ENCODE measurements at places on chromosomes 5 and 9.
A peak's percentile ranks its signal among the peaks of the same experiment; 100 is the strongest.

DNA sequence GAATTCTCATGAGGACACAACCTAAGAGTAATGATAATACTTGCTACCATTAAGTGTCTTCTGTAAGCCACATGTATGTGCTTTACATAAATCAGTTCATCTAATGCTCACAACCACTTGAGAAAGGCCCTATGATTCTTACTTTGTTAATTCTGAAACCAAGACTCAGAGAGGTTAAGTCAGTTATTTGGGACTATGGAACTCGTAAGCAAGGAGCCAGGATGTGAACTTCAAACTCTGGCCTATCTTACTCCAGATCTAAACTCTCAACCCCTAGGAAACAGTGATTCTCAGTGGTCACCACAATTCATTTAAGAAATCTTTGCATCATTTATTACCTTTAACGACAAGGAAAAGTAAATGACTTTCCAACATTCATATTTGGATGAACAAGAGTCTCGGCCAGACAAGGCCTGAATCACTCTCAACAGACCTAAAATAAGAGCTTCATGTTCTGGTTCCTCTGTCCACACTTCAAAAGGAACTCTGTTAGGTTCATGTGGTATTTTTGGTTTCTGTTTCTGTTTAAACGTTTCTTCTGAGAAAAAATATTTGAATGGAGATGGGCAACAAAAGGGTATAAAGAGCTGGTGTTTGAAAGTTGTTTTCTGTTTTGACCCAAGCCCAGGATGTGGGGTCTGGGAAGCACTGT is 104.8 kb downstream of the LPAR1 start:
- no peak for DNase-seq

DNA sequence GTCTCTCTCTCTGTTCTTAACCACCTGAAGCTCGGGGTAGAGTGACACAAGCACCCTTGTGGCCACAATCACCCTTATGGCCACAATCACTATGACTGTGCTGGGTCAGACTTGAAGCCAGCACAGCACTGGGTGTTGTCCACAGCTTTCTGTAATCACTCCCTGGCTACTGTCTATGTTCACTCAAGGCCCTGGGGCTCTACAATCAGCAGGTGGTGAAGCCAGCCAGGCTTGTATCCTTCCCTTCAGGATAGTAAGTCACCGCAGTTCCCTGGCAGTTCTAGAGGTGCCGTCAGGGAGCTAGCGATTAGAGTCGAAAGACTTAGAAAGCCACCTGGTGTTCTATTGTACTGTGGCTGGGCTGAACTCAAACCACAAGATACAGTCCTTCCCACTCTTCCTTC is 44.2 kb downstream of the GDA start:
- DNase-seq = no peak

DNA sequence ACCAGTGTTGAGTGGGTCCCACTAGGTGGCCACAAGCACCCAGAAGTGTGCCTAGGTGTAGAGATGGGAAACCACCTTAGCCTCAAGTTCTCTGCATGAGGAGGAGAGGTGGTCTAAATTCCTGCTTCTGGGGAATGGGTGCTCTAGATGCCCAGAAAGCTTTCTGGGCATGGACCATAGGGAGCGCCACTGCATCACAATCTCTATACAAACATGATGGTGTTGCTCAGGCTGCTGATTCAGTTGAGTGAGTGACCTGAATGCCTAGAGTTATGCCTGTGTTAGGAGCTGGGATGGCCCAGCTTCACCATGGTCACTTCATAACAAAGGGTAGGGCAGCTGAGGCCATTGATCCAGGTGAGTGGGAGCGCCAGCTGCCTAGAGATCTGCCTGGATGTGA is 667.9 kb upstream of the ARRDC3 start:
- no peak for DNase-seq

DNA sequence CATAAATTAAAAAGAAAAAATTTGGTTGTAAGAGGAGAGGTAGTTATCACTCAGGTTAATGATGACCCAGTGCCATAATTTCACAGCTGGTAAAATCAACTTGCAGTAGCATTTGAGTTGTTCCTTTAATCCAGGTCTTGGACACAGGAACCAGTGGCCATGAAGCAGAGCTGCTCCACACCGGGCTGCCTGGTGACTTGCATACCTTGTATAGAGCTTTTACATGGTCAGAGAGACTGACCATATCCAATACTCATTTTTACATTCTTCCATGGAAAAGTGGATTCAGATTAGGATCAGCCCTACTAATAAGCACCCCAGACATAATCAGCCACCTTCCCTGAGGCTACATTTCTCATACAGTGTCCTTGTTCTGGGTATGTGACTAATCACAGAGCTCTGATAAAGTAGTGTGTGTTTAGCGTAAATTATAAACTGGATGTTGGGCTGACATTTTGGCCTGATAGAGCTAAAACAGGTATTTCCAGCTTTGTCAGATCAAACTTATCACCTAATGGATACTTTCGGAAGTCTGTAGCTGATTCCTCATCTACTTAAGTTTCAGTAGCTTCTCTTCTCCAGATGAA is 77.0 kb upstream of the ZSWIM6 start:
- no peak for DNase-seq

DNA sequence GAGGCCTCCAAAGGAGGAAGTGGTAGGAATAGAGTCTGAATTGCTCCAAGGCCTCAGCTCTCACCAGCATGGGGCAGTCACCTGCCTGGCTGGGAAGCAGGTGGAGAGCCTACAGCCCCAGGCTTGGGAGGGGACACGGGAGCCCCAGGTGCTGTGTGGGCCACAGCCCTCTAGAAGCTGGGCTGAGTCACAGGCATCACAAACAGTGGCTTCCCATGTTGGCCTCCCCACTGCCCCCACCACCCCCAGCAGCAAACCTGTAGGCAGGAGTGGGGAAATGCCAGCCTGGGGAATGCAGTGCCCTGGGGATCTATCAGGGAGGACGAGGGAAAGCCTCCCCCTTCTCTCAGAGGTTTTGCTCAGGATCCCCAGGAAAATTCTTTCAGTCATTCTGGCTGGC is 309.6 kb downstream of the SLIT3 start:
- DNase-seq = no peak

DNA sequence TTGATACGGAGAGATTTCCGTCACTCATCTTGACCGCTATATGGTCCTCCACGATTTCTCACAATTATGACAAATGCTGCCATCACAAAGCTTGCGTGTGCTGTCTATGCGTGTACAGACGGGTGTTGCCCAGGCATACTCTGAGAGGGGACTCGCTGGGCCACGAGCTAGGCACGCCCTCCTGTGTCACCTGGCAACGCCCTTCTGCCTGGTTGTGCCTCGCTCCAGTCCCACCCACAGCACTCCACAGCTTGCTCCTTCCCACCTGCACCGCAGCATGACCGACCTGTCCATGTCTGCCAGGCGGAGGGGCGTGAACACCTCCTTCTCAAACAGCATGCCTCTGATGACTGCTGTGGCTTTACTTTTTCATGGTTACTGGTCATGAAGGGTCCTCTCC is 55.6 kb downstream of the CAMSAP1 start:
- DNase-seq = no peak

DNA sequence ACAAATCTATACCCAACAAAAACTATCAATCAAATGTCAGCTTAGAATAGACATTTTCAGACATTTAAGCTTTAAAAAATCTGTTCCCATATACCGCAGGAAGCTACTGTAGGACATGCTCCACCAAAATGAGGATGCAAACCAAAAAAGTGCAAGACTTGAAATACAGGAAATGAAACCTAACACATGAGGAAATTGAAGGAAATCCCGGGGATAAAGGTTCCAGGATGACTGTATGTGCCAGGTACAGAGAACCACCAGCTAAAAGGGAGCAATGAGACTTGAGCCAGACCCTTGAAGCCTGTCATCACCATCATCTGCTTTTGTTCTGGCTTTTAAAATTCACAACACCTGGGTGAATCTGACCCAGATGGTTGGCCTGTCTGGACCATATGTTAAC is 21.4 kb downstream of the DIAPH1 start:
- DNase-seq = no peak

DNA sequence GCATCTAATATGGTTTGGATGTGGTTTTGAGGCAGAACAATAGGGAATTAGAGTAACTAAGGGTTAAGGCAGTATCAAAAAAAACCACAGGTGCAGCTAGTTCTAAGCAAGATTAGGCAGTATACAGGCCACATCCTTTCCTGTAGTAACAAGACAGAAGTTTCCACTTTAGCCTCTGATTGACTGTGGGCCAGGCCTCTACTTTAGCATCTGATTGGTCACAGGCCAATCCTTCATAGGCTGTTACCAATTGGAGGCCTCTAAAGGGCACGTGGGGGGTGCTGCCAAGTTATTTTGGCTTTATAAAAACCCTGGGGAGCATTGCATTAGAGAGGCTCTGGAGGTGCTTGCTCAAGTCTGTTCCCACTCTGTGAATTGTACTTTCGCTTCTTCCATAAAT is 144.1 kb upstream of the ST8SIA4 start:
- no peak for DNase-seq

DNA sequence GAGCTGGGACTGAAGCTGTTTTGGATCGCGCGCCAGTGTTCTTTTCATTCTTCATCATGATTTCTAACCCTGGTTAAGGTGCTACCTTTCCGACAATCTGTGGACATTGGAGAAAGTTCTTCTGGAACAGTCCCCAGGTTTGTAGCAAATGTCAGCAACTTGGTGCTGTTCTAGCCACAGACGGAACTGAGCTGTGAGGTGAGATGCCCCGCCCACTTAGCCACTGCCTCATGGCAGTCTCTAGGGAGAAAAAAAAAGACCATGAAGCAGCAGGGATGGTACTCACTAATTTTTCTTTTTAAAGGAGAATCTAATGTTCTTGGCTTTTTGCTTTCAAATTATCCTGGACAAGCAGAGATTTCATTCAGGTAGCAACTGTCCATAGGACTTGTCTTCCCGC is 72.1 kb upstream of the STK32A start:
- DNase-seq = no peak

DNA sequence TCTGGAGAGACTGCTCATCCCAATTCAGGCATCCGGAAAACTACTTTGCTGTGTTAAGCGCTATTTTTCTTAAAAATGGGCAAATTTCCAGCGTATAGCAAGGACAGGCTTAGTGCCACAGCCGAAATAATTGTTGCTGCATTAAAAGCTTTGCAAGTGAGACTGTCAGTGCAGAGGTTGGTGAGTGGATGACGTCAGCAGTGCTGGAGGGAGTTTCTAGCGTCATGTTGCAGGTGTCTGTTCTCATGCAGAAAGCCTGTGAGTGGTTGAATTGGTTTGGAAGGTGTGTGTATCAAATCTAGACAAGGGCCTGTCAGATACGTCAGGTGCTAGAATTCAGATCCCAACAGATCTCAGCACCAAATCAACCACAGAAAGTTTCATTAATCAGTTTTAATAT is 204.4 kb downstream of the TRIO start:
- no peak for DNase-seq

GRCh38 chr5:136246122-136246521 is 53.2 kb upstream of the SMIM32 start:
- DNase-seq = no peak

GRCh38 chr9:34993502-34994259 is 4.1 kb downstream of the DNAJB5 start:
- peak; percentile 57 for DNase-seq

DNA sequence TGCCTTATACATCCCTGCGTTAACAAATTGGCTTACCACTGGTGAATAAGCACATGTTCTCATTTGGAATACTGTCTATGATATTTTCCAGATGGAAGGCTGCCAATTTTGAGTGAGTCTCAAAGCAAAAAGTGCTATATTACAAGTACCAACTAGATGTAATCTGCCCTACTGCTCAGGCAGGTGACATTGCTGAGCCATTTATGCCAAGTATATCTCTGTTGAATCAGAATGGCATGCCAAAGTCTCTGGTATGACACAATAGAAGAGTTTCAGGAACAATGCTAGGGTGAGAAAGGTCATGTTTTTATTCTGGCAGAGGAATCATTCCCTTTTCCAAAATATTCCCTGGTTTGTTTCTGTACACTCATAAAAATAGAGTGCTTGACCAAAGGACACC is 356.5 kb downstream of the CDH9 start:
- DNase-seq = no peak

GRCh38 chr5:156949424-156949823 is 13.6 kb downstream of the TIMD4 start:
- no peak for DNase-seq

- no peak for DNase-seq
These were observed 76.1 kb upstream of the ASS1 start for GRCh38 chr9:130368631-130369103.

DNA sequence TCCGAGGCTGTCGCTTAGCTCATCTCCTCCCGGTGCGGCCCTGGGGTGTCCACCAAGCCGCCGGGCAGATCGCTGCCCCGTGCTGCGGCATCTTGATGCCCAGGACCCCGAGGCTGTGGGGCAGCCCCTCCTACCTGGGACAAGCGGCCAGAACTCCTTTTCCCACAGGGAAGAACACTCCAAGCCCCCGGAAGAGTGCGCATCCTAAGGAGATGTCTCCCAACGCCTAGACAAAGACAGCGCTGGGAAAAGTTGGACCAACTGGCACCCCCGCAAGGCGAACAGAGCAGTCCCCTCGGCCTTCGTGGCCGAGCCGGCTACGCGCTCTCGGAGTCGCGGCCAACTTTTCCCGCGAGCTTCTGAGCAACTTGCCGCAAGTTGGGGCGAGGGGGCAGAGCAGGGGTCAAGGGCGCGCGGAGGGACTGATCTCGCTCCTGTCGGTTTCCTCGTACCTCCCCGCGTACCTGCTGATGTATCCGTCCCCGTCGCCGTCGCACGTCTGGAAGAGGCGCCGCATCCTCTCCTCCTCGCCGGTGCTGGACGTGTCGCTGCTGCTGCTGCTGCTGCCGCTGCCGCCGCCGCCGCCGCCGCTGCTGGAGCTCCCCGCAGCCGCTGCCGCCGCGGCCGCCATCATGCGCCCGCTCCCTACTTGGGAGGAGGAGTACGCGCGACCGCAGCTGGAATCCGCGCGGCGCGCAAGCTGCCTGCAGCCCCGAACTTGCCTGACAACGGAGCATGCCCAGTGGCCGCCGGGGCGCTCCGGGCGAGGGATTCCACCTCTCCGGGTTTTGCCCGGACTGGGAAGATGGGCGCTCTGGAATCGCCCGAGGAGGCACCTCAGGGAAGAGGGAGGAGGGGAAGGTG is at the start of gene MCC:
TSS of gene MCC (minus strand) at position 673 of the 864 bp plus-strand sequence.
- peak; percentile 90 for DNase-seq

GRCh38 chr9:130262771-130263170 is 2.8 kb upstream of the HMCN2 start:
- DNase-seq = no peak

DNA sequence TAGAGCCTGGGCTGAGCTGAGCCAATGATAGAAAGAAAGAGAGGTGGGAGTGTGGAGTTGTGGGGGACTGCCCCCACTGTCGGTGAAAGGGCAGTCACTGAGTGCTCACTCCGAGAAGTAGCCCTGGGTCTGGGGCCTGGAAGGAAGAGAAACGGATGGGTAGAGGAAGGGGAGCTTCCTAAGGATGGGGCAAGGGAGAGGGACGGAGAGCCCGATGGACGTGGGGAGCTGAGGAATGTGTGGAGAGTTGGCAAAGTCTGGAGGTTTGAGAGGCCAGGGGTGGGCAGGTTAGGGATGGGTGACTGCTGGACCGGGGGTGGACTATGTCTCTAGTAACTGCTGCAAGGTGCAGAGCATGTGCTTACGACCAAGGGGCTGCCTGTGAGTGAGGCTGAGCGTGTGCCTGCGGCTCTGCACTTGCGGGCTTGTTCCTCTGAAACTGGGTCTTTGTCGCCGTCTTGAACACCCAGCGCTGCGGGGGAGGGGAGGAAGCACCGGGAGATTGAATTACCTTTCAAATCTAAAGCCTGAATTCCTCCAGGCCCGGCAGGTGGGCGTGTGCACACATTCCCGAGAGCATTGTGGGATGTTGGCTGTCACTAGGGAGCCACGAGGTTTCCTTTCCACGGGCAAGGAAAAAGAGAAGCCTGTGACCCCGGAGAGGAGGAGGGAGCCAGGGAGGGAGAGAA is 76.4 kb upstream of the ARAP3 start:
- no peak for DNase-seq

GRCh38 chr9:98342098-98342819 is 86.8 kb upstream of the TBC1D2 start:
- DNase-seq = no peak

Measured in hepatic stellate cell (primary cell).